ENCODE measurements at places on chromosomes 12 and 14. TPM values are rescaled to one million over a fixed set of nuclear protein-coding genes. Genes with fewer than 3 reads are reported as not detected.

The ANKS1B gene
- total RNA-seq: not detected

The TSPAN19 gene
- total RNA-seq: not detected

The SERPINA12 gene
- total RNA-seq: not detected

The HDAC7 gene
- 12.6 TPM for total RNA-seq

The MYO1A gene
- 0.08 TPM for total RNA-seq

The SPRING1 gene
- total RNA-seq: 25.7 TPM

The KRT75 gene
- total RNA-seq: not detected

The SIX6 gene
- total RNA-seq: not detected

The GAPDH gene
- total RNA-seq: 5,606 TPM

The GLIPR1L1 gene
- not detected for total RNA-seq

The GDF3 gene
- not detected for total RNA-seq

The WNT1 gene
- total RNA-seq: not detected

The RACGAP1 gene
- total RNA-seq: 95.5 TPM

The BMP4 gene
- total RNA-seq: 0.46 TPM

The RND1 gene
- 4.2 TPM for total RNA-seq

The KLRC3 gene
- total RNA-seq: not detected

The REM2 gene
- 0.66 TPM for total RNA-seq

The FICD gene
- total RNA-seq: 7.9 TPM

The TAS2R30 gene
- 2.0 TPM for total RNA-seq

The NAP1L1 gene
- total RNA-seq: 782 TPM

The EEF1AKMT3 gene
- 4.2 TPM for total RNA-seq

The DDN gene
- 11.5 TPM for total RNA-seq

The EXOC3L4 gene
- not detected for total RNA-seq

The ALDH2 gene
- total RNA-seq: 16.6 TPM

The FBXL14 gene
- 18.8 TPM for total RNA-seq

The MYO1H gene
- not detected for total RNA-seq

The IFI27 gene
- total RNA-seq: 2.0 TPM

The RIPK3 gene
- total RNA-seq: 11.2 TPM

The PLCZ1 gene
- total RNA-seq: not detected

The ZNF839 gene
- 13.1 TPM for total RNA-seq

The RNU7-1 gene
- not detected for total RNA-seq

The ACRBP gene
- total RNA-seq: 1.8 TPM

The ART4 gene
- total RNA-seq: not detected

The SRGAP1 gene
- 0.96 TPM for total RNA-seq

The ST8SIA1 gene
- not detected for total RNA-seq

The HCAR3 gene
- 1.9 TPM for total RNA-seq

The PKP2 gene
- total RNA-seq: 0.08 TPM

The SPATS2 gene
- total RNA-seq: 22.7 TPM

The PZP gene
- not detected for total RNA-seq

The OR4K2 gene
- not detected for total RNA-seq

The TAS2R42 gene
- total RNA-seq: not detected

The C1S gene
- total RNA-seq: 1.3 TPM

The AMIGO2 gene
- 0.15 TPM for total RNA-seq

The PTPRR gene
- total RNA-seq: 0.27 TPM

Measured in GM12878 (cell line).